ENCODE measurements at places on chromosomes 2 and 18.

GRCh38 chr2:203279288-203279687 lies 40.5 kb downstream of the CYP20A1 start:
- DNase-seq = no peak

GRCh38 chr2:219289537-219290361 lies 10.6 kb downstream of the DNAJB2 start:
- peak; percentile 78 for DNase-seq

- DNase-seq = no peak
These were observed 99.5 kb downstream of the SLC4A3 start for GRCh38 chr2:219726916-219727315.

DNA sequence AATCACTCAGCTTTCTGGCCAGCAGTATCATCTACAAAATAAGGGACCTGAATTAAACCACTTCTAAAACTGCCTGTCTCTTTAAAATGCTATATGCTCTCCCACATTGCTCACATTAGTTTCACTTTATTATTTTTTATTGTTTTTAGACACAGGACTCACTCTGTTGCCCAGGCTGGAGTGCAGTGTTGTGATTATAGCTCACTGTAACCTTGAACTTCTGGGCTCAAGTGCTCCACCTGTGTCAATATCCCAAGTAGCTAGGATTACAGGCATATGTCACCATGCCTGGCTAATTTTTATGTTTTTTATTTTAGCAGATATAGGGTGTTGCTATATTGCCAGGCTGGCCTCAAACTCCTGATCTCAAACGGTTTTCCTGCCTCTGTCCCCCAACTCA lies 591.3 kb upstream of the ZNF804A start:
- DNase-seq = no peak

DNA sequence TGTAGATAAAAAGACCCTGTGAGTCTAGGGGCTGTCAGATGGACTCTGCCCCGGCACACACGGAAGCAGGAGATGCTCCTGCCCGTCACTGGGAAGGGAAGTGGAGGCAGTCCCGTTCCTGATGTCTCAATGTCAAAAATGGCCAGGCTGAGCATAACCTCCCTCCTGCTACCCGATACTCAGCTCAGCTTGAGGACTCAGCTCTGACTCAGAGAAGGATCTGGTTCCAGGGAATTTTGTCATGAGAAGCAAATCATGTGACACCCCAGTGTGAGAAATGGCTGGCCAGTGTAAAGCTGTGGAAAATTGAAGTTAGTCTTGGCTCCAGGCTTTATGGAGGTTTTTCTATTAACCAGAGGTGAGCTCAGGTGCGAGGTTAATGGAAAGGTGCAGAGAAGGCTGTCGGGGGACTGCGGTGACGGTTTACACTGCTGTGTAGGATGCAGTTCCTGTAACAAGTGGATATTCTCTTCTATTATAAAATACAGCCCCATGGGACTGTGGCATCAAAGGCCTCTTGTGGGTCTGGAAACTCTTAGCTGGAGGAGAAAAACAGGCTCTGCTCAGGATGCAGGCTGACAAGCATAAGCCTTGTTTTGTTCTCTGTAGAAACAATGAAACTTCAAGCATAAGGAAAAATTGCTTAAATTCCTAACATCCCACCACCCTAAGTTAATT lies 24.7 kb upstream of the AGAP1 start:
- DNase-seq = peak; percentile 97

GRCh38 chr2:172052000-172052983 lies 33.0 kb upstream of the DLX1 start:
- DNase-seq = no peak

GRCh38 chr18:3139406-3139805 lies 80.4 kb downstream of the MYOM1 start:
- no peak for DNase-seq

GRCh38 chr2:240439698-240440151 lies 4.3 kb downstream of the GPC1 start:
- no peak for DNase-seq

DNA sequence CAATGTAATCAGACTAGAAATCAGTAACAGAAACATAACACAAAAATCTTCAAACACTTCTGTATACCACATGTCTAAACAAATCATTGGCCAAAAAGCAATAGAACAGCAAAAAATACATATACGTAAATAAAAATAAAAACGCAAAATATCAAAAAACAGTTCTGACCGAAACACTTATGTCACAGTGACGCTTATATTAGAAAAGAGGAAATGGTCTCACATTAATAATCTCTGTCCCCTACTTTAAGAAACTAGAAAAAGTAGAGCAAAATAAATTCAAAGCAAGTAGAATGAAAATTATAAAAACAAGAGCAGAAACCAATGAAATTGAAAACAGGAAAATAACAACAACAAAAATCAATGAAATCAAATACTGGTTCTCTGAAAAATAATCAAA lies 41.9 kb downstream of the TMEM131 start:
- no peak for DNase-seq

DNA sequence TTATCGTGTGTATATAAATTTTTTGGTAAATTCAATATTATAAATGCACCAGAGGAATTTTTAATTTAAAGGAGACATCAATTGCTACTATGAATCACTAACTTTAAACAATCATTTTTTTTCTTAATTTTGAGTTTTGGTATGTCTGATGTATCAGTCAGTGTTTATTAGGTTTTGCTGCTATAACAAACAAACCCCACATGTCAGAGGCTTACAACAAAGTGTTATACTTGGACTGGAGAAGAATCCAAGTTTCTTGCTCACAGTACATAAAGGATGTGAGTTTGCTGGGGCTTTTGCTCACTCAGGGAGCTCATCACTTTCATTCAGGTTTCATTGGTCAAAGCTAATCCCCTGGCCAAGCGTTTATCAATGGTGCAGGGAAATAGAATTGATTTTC lies 81.8 kb downstream of the VWC2L start:
- DNase-seq = no peak

DNA sequence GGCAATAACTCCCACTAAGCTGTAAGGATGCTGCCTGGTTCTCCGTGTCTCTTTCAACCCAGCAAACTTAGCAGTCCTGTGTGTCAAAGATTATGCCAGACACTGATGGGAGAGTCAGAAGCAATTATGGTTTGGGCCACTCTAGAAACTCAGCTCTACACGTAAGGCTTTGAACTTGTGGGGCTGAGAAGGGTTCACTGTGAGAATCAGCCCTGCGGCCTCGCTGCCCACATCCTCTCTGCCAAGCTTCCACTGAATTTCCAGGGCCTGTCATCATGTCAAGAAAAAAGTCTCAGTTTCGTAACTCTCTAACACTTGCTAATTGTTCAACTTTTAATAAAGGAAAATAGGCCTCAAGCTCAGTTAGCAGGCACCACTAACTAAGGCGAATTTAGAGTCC lies 308.8 kb upstream of the LYPD1 start:
- no peak for DNase-seq
